ENCODE measurements at places on chromosomes 12 and 14.

DNA sequence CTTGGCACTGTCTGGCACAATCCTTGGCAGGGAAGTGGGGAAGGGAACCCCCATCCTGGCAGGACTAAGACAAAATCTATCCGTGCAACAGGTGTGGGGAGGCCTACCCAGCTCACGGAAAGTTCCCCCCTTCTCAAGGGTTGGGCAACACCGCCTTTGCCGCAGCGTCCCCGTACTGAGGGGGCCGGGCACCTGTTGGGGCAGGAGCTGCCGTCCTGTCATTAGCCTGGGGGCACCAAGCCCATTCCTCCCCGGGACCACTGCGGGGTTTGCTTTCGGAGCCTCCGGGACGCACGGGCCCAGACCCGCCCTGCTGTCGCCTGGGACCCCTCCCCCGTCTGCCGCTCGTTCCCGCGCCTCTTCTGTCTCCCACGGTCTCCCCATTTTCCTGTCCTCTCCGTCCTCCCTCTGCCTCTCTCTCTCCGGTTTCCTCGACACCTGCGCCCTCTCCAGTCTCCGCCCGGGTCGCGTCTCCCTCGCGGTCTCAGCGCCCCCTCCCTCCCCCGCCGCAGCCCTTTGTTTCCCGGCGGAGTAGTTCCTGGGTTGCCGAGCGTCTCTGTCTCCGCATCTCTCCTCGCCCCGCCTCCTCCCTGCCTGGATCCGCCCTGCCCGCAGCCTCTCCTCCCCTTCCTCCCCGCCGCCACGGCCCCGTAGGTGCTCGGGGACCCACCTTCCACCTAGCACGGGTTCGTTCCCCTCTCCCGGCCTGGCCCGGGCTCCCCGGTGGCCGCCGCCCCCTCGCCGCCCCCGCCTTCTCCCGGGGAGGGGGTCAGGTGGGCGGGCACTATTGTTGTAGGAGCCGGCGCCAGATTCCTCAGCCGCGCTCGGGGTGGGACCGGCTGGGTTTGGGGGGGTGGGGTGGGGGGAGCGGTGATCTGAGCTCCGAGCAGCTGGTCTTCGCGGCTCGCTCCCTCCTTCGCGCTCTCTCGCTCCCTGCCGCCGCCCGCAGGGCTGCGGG, at the start of gene CACNB3:
Gene CACNB3 (plus strand): TSS at position 624 of the 958 bp plus-strand sequence. CDS start 434 bp downstream, outside the sequence.
- peak; percentile 79 for DNase-seq

DNA sequence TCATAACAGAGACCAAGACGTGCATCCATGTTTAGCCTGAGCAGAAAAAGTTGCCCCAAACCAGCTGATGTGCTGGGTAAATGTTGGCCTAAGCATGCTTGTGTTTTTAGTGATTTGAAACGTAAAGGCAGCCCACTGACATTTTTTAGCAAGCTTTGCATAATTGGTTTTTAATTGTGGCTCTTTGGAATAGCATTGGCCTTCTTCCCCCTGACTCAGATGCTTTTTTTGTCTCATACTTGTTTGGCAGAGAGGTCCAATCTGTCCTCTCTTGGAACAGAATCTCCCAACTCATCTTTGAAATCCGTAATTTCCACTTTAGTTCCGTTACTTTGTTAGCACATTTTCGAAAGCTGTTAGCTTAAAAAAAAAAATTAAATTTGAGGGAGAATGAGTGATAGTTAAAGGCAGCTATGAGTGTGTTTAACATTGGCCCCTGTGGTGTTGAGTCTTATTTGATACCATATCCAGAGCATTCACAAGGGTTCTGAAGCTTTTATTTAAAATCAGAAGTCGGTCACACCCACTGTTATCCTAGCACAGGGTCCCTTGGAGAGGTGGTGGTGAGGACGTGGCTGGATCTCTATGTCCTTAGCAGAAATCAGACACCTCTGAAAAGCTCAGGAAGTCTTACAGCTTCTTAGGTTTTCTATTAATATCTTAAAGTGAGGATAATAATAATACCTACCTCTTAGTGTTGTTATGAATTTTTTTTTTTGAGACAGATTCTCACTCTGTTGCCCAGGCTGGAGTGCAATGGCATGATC, 15.6 kb downstream of the JDP2 start:
- no peak for DNase-seq

- DNase-seq = no peak
Measured at GRCh38 chr12:84920331-84920730, 7.7 kb upstream of the SLC6A15 start.

GRCh38 chr14:94654071-94654861, 42.1 kb downstream of the SERPINA3 start:
- DNase-seq = no peak

GRCh38 chr12:14399871-14400270, 34.4 kb downstream of the ATF7IP start:
- no peak for DNase-seq

DNA sequence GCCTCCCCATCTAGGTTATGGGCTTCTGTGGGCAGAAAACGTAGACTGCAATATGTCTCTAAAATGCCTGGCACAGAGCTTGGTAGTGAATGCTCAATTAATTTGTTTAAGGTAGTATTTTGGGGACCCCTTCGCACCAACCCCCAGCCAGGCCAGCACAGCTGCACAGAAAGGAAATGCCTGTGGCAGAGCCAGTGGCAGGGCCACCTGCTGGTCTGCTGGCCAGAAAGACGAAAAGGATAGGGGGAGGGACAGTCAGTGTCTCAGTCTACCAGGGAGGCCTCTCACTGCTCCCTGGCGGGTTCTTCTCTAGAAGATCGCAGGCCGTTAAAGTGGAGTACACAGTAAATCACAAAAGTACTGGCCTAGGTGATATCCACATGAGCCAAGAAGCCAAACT, 3.5 kb downstream of the RAB15 start:
- DNase-seq = no peak

GRCh38 chr14:71021347-71022011, 114.2 kb downstream of the PCNX1 start:
- DNase-seq = no peak

- DNase-seq = no peak
Measured at GRCh38 chr12:77940011-77940423, 109.3 kb downstream of the NAV3 start.

DNA sequence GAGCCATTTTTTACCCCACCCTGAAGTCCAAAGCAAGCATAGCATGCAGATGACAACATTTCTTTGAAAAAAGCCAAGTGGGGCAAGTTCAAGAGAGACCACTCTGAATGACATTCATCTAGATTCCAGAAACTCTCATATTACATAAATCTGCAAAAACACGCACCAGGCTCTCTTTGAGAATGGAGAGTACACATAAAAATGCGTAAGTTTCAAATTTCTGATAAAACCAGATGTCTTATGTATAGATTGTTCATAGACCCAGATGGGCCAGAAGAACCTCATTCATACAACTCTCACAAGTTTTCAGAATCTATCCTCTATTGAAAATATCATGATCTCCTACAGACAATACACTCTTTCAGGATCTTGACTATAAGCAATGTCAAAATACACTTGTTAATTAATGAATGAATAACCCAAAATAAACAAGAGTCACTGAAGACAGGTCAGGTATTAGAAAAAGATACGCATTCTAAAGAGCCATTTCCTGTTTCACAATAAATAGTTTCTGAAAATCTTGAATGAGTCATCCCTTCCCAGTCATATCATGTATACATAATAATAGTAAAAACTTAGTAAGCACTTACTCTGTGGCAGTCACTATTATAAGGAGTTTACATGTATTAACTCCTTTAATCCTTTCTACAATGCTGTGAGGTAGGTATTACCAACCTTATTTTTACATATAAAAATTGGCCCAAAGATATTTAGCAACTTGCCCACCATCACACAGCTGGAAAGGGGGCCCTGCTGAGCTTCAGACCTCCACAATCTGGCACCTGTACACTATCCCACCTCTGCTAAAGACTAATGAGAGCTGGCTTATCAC, 72.0 kb downstream of the PPP2R5E start:
- no peak for DNase-seq

DNA sequence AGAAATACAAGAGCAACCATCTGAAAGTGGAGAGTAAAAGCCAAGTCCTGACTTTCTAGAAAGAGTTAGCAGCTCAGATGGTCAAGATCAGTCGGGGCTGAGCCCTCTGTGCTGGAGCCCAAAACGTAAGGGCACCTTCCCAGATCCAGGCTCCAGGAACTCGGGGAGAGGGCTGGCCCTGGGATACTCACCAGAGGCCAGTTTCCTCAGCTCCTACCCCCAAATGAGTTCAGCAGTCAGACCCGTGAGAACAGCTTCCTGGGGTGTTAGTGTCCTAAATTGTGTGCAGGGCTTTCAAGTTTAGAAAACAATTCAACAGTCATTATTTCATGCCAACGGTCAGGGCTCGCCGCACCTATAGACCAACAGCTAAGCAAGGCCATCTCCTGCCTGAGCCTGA, 147.6 kb upstream of the FKBP4 start:
- DNase-seq = no peak

GRCh38 chr14:104696671-104697316, 7.4 kb downstream of the INF2 start:
- no peak for DNase-seq

DNA sequence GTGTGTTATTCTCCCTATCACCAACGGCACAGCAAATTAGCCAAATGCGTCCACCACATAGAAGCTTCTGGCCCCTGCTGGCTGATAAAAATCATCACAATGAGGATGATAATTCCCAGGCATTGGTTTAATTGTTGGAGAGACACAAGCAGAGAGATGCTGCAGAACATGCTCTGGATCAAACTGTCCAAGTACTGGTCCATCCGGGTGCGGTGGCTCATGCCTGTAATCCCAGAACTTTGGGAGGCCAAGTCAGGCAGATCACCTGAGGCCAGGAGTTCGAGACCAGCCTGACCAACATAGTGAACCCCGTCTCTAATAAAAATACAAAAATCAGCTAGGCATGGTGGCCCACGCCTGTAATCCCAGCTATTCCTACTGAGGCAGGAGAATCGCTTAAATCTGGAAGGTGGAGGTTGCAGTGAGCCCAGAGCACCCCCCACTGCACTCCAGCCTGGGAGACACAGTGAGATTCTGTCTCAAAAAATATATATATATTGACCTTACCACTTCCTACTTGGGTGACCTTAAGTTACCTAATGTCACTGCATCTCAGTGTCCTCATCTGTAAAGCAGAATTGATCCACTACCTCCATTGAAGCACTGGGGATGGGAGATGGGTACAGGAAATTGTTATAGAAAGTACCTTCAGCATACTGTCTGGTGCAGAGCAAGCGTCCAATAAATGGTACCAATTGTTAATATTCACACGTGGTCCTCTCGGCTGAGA, 83.7 kb upstream of the EGLN3 start:
- DNase-seq = no peak

DNA sequence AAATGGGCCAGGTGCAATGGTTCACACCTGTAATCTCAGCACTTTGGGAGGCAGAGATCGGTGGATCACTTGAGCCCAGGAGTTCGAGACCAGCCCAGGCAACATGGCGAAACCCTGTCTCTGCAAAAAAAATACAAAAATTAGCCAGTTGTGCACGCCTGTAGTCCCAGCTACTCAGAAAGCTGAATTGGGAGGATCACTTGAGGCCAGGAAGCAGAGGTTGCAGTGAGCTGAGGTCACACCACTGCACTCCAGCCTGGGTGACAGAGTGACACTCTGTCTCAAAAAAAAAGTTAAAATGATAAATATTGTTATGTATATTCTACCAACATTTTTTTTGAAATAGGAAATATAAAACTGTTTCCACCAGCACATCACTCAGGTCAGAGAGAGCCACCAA, 64.9 kb downstream of the NDUFA12 start:
- DNase-seq = no peak

DNA sequence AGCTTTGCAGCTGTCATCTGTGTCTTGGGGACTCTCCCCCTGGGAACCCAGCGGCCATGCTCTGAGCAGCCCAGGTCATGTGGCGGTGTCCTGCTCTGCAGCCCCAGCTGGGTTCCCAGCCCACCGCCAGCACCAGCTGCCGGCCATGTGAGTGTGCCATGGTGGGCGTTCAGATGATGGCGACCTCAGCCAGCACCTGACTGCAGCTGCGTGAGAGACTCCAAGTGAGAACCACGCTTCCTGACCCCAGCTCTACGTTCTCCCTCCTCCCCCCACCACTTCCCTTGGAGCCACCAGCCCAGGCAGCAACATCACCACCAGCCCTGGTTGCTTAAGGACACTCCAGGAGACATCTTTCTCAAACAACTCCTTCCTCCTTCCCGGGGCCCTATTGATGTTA, 68.8 kb downstream of the SLC24A4 start:
- DNase-seq = no peak

DNA sequence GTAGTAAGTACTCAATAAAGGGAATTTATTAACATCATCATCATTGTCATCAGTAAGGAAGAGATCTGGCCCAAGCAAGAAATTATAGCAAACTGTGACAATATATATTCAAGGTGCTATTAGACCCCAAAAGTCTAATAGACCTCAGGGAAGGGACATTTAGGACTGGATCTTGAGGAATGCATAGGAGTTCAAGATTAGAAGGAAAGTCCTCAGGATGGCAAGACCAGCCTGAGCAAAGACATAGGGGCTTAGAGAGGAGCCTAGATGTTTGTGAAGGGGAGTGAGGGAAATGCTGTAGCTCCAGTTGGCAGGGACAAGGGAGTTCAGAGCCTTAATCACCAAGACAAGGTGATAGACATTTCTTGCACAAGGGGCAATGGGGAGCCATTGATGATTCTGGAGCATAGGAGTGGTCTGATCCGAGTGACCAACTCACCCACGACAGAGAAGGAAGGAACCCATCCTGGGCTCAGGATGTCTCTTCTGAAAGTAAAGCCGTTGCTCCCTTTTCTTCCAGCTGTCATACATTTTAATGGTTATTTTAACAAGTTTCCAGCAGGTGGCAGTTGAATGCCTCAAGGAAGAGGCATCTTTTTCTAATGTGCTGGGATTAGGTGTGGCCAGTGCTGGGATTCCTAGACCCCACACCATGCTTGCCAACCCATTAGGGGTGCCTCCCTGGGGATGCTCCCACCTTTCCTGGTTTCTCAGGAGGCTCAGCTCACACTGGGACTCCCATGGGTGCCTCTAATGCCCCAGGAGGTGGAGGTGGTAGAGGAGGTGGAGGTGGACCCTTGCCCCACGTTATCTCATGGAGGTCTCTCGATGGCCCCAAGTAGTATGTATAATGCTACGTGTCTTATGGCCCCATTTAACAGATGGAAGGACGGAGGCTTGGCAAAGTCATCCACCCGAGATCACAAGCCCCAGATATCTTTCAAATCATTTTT, 37.8 kb downstream of the PHETA1 start:
- DNase-seq = no peak

GRCh38 chr12:114738460-114739184, 54.6 kb upstream of the TBX3 start:
- no peak for DNase-seq

DNA sequence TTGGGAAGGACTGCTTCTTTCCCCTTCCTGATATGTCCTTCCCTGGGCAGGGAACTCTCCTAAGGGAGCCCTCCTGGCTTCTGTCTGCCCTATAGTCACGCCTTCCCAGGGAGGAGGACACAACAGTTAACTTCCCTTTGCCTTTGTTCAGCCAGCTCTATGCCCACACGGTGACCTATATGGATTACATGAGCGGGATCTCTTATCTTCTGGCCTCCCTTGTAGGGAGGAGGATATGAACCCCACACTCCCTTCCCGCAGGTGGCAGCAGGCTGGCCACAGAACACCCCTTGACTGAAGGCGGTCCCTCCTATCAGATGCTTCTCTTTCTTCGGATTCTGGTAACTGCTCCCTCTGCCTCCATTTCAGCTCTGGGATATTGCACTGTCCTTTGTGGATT, 135.6 kb upstream of the MAX start:
- no peak for DNase-seq

GRCh38 chr12:94172031-94172430, 23.7 kb downstream of the PLXNC1 start:
- no peak for DNase-seq
